Right ventricle myocardium inferior (tissue), 1 donor: ENCODE measurements at places on chromosomes 5 and 9. TPM values are rescaled to one million over a fixed set of nuclear protein-coding genes. Genes with fewer than 3 reads are reported as not detected.

ADAMTSL2 gene
- 9.5 TPM for total RNA-seq

ZNF462 gene
- 21.1 TPM for total RNA-seq

MTAP gene
- total RNA-seq: 20.4 TPM

DNA sequence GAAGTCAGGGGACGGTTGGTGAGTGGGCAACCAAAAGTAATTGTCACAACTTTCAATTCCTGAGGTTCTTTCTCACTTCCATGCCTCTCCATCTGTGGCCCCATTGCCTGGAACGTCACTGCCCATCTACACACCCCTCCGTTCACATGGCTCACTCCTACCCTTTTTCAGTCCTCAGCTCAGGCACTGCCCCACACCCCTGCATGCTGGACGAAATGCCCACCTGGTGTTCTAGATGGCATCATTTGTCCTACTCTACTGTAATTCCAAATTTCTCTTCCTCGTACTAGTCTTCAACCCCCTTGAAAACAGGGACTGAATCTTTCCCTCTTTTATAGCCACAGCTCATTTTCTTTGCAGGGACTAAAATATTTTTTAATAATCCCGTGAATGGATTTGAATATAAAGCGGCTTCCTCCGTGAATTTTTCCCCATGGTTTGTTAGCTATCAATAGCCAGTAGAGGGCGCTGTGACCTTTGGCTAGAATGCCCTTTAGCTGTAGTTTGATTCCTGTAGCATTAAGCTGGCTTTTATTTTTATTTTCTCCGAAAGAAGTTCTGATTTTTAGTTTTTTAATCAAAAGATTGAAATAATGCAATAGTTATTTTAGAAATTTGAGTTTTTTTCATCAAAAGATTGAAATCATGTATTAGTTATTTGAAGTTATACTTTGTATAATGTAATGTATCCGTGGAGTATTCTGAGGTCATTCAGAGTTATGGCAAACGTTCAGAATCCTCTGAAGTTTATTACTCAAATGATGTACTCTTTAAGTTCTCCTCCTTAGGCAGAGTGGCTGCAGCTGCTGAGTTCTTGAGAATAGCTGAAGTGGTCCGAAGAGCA is 232.1 kb downstream of the SH3GL2 start:
- no peak for DNase-seq

GRCh38 chr9:90926936-90927335 is 125.3 kb downstream of the SYK start:
- no peak for DNase-seq

DNA sequence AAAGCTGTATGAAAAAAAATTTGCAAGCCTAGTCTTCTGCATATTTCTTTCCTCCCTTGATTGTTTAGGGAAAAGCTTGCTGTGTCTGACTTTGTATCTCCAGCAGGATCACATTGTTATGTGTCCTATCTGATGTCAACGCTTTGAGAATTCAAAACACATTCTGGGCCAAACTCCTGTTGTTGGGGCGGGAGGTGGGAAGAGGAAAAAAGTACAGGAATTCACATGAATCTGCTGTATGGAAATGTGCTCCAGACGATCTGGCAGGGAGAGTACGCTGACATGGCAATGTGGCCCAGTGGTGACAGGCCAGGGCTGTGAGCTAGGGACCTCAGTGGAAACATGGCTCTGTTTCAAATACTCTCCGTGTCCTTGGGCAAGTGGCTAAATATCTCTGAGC is 87.4 kb upstream of the GNA14 start:
- DNase-seq: no peak

GRCh38 chr9:15180124-15180523 is 126.9 kb downstream of the TTC39B start:
- no peak for DNase-seq

DNA sequence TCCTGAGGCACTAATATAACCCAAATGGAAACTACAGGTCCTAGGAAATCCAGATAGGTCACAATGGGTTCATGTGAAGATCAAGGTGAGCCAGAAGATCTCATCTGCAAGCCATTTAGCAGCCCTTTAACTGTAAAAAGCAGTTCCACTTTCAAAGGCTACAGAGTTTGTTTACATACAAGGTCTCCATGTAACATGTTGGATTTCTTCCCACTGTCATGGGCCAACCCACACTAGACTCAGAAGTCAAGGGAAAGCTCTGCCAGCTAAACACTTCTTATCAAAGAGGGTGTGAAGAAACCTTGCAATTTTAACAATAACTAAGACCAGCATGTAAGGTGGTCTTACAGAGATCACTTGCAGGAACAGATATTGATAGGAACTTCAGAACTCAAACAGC is 3.8 kb upstream of the CTNNAL1 start:
- DNase-seq: no peak
